ENCODE measurements at places on chromosomes 5 and 9.

GRCh38 chr5:160799184-160799583 lies 52.8 kb downstream of the ATP10B start:
- DNase-seq = no peak

- no peak for DNase-seq
Observed at GRCh38 chr9:84671586-84672521, 2.3 kb downstream of the NTRK2 start.

DNA sequence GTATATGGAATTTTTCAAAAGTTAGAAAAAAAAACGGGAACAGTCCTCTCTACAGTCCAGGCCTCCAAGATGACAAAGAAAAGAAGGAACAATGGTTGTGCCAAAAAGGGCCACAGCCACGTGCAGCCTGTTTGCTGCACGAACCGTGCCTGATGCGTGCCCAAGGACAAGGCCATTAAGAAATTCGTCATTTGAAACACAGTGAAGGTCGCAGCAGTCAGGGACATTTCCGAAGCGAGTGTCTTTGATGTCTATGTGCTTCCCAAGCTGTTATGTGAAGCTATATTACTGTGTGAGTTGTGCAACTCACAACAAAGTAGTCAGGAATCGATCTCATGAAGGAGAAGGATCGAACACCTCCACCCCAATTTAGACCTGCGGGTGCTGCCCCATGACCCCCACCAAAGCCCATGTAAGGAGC lies 37.4 kb downstream of the HMGCR start:
- no peak for DNase-seq

GRCh38 chr9:92119586-92119985 lies 4.4 kb upstream of the SPTLC1 start:
- no peak for DNase-seq

DNA sequence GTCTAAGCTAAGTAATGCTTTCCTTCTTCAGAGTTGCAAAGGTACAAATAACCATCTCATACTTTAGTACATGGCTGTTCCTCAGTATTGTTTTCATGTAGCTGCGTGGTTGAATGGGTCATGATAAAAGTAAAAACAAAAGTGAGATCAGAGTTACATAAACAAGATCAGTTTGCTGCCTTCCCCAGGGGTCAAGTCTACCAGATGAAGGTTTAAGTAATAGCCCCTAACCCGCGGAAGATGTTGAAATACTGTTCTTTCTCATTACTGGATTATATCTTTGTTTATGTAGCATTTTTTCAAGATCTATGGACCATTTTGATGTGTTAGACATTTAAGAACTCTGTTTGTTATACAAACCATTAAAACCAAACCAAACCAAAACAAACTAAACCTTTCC lies 34.1 kb upstream of the ARRDC3 start:
- DNase-seq = no peak

GRCh38 chr5:74632947-74633356 lies 7.6 kb downstream of the ENC1 start:
- DNase-seq = no peak

Data from vagina (tissue), 2 donors.